ENCODE measurements at places on chromosomes 3 and 15. TPM values are rescaled to one million over a fixed set of nuclear protein-coding genes. Genes with fewer than 3 reads are reported as not detected.

The CA12 gene
- 8.1 TPM for total RNA-seq

The BUB1B gene
- total RNA-seq, result 0.41 TPM

The ANKRD34C gene
- total RNA-seq, result not detected

The FRMD5 gene
- total RNA-seq, result not detected

The LARP6 gene
- total RNA-seq, result 92.6 TPM

The CLEC3B gene
- 202 TPM for total RNA-seq

The SCN5A gene
- 14.4 TPM for total RNA-seq

The KLHL40 gene
- total RNA-seq, result not detected

The IFT57 gene
- total RNA-seq, result 41.1 TPM

- no peak for DNase-seq
Observed at GRCh38 chr3:120244834-120245225, 40.2 kb downstream of the GPR156 start.

DNA sequence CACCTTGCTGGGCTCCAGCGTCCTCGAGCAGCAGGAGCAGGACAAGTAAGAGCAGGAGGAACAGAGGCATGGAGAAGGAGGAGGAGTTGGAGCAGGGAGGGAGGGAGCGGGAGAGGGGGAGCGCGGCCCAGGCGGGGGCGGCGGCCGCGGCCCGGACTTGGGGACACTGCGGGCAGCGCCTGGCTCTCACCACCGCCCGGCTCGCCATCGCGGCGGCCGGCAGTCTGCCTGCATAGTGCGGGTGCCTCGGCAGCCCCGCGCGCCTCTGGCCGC is 440 bp downstream of the DCBLD2 start:
- DNase-seq, result no peak

- DNase-seq, result no peak
Observed at GRCh38 chr3:184284696-184285095, 8.9 kb downstream of the ECE2 start.

DNA sequence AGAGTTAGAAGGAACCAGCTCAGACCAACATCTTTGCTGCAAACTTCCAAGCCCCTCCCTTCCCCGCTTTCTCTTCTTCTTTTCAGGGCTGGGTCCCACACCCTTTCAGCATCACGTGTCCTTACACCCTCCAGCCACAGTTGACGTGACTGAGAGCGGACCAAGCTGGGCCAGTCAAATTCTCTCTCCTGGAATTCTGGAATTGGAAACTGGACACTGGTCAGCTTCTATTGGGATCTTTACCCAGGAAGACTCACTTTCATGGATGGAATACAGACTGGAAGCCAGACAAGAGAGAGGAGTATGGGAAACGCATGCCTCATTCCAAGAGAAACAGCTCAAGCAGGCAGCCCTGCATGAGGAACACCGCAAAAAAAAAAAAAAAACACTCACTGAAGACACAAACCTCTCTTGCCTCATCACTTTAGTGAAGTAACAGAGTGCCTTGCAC is 12.4 kb upstream of the TPM1 start:
- no peak for DNase-seq

DNA sequence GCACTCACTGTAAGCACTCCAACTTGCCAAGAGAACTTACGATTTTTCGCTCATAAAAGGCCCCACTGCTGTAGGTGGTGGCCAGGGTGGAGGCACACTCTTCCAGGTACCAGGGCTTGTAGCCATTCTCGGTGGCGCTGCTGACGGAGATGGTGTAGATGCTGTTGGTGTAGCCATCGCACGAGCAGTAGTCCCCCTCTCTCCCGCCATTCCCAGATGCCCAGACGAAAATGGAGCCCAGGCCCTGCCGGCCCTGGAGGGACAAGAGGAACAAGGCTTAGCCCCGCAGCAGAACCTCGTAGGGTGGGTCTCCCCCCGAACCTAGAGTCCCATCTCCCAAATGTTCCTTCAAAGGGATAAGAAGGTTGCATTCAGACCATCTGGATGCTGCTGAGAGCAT is 96.3 kb downstream of the PCSK6 start:
- no peak for DNase-seq

DNA sequence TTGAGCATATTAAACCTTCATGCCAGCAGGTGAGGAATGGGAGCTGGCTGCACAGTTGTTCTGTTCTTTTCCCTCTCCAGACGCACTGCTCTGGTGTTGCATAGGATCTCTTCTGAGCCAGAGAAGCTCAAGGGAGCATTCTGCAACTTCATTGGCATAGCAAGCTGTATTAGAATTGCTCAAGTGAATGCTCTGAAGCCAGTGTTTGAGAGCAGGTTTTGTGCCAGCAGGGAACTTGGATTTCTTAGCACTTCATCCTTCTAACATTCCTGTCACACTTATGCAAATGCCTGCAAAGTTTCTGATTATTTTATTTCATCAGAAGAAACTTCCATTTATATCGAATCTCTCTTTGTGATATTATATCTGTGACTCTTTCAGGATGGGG is 366.6 kb downstream of the AGBL1 start:
- DNase-seq, result no peak

DNA sequence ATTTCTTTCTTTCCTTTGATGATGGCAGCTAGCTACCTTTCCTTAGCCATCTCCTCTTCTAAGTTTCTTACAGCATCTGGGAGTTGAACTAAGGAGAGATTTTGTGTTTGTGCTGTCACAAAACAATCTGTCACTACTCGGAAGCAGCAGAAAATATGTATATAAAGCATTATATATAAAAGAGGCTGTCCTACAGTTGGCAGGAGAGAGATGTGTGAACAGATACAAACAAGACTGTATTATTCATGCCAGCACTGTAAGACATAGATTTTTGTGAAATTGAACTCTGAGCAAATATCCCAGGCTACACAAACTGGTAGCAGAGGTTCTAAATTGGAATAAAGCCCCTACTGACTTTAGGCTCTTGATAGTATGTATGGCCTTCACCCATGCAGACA is 577.5 kb upstream of the NECTIN3 start:
- no peak for DNase-seq
